Hepatocyte (in vitro differentiated cells): ENCODE measurements at places on chromosomes 5 and 9. TPM values are rescaled to one million over a fixed set of nuclear protein-coding genes. Genes with fewer than 3 reads are reported as not detected.

CYFIP2 gene
- polyA plus RNA-seq = 24.2 and 30.2 TPM in 2 replicates

CARD6 gene
- 1.4 and 2.6 TPM in 2 replicates for polyA plus RNA-seq

TRIM36 gene
- polyA plus RNA-seq = 1.3 and 2.0 TPM in 2 replicates

PTGS1 gene
- polyA plus RNA-seq = 7.3 and 11.1 TPM in 2 replicates

FOXD4L4 gene
- 0.16 and 0.19 TPM in 2 replicates for polyA plus RNA-seq

LRRTM2 gene
- 0.22 and 0.39 TPM in 2 replicates for polyA plus RNA-seq

GPR150 gene
- 1.0 and 1.3 TPM in 2 replicates for polyA plus RNA-seq

LOX gene
- polyA plus RNA-seq = 216 and 238 TPM in 2 replicates
